Fibroblast of skin of back (primary cell): ENCODE measurements at places on chromosomes 2 and 18.

DNA sequence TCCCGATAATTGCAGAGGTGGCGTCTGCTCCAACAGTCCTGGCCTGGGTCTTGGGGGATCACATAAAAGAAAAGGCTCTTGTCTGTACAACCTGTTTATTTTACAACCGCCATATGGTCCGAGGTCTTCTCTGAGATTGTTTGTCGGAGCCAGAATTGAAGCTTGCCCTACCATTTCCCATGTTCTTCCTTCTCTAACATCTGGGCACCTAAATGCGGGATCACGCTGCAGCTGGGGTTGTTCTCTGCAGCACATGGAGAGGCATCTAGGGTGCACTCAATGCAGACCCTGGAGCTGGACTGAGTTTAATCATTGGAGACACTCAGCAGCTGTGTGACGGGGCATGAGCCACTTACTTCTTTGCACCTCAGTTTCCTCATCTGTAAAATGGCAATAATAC is 107.7 kb downstream of the ACKR3 start:
- no peak for DNase-seq

GRCh38 chr2:23019476-23019875 is 365.5 kb upstream of the KLHL29 start:
- DNase-seq = no peak

GRCh38 chr2:41872646-41873045 is 175.2 kb upstream of the PKDCC start:
- peak; percentile 88 for DNase-seq

DNA sequence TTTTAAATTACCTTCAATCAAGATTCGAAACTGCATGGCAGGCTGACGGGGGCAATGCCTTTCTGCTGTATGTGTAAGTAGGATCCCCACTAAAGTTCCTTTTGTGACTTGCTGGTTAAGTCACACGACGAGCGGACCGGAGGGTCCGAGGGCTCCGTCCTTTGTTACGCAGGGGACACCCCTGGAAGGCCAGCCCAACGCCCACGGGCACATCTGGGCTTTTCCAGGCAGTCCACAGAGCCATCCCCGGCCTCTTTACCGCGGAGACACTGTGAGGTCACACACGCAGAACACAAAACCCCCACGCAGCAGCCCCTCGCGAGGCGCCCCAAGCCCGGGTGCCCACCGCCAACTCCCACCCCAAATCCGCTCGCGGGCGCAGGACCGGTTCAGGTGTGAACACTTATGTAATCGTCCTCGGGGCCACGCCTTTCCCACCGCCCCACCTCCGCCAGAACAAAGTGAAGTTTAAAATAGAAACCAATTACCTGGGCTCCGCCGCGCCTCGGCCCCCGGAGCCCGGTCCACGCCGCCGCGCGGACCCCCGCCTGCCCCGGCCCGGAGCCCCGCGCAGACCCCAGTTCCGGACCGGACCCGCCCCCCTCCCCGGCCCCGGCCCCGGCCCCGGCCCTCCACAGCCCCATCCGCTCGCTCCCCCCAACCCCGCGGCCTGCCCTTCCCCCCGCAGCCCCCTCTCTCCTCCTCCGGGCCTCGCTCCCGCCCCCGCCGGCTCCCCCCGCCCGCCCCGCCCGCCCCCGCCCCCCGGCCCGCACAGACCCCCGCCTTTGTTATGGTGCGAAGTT is 4.2 kb downstream of the ZNF516 start:
- DNase-seq = no peak

GRCh38 chr2:140401056-140401455 is 1620.9 kb upstream of the NXPH2 start:
- no peak for DNase-seq
